RWPE2 (cell line): ENCODE measurements at places on chromosomes 5 and 9.

DNA sequence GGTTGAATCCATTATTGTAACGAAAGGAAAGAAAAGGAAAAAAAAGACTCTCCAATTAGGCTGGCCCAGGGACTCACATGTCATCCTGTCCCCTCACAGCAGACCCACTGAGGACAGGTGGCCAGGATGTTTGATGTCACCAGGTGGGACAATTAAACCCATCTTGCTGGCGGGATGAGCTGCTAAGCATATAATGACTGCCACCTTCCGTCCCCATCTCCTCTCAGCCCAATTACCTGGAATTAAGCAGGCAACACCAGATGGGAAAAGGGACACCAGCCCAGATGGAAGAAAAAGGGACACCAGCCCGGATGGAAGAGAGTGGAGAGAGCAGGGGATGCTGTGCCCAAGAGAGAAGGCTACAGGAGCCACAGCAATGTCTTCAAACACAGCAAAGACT is 116.6 kb upstream of the SARDH start:
- DNase-seq = no peak

GRCh38 chr5:99019812-99020697 is 91.2 kb upstream of the CHD1 start:
- no peak for DNase-seq

GRCh38 chr5:69525490-69525889 is 32.9 kb downstream of the OCLN start:
- DNase-seq = no peak

GRCh38 chr9:33331377-33331891 is 41.1 kb downstream of the NFX1 start:
- no peak for DNase-seq

DNA sequence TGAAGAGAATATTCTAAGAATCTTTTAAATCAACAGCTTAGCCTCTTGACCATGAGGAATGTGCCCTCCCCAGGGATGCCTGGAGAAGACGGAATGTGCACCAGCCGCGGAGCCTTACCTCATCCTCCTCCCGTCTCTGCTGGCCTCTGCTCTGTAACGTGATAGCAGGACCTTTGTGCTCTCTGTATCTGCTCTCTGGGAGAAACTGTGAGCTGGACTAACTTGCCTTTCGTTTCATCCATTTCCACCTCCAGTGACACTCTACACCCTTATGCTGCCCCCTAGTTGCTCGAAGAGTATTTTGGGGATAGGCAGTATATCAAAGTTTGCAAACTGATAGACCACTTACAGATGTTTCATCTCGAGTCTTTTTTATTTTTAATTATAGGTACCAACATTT is 141.4 kb downstream of the NPR3 start:
- DNase-seq = no peak

DNA sequence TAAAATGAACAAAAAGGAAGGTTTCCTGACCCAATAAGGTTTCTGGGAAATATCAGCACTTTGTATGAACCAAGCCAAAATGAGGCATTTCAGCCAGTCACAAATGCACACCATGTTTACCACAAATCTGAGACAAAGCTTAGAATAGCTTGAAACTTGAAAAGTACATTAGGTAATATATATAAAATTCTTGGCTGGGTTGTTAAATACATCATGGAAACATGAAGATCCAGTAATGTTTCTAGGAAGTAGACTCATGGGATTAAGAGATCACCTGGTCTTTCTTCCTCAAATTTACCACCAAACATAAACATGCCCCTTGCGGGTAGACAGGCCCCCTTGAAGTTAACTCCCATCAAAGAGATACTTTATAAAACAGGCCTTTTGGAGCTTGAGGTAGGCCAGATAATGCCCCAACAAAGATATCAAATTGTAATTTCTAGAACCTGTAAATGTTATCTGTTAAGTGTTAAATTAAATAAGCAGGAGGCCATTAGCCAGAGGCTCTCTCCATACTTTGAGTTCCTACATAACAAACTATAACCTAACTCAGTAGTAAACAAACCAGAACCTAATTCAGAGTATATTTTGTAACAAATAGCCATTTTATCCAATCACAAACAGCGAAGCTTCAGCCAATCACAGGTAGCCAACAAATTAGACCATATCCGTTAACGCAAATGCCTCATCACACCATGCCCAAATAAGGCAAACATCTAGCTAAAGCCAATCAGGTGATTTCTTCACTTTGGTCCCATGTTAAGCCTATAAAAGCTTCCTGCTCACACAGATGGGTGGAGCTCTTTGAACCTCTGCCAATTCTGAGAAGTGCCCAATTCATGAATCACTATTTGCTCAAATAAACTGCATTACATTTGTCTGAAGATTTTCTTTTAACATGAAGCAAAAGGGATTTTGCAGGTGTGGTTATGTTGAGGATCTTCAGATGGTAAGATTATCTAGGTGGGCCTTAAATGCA is 127.9 kb upstream of the TARS1 start:
- DNase-seq = peak; percentile 90

GRCh38 chr5:172223901-172224873 is 30.2 kb downstream of the EFCAB9 start:
- no peak for DNase-seq

- no peak for DNase-seq
These were observed 103.6 kb downstream of the TSSK1B start for GRCh38 chr5:113331209-113331551.

GRCh38 chr9:2465921-2466460 is 155.6 kb upstream of the VLDLR start:
- DNase-seq = no peak
